ENCODE measurements at places on chromosomes 3 and 15. TPM values are rescaled to one million over a fixed set of nuclear protein-coding genes. Genes with fewer than 3 reads are reported as not detected.

CYP11A1 gene
- 2.1 TPM for total RNA-seq

RYR3 gene
- total RNA-seq, result not detected

CCR3 gene
- not detected for total RNA-seq

HIGD2B gene
- total RNA-seq, result not detected

GABRR3 gene
- total RNA-seq, result not detected

TIMP4 gene
- total RNA-seq, result 2.4 TPM

OR5K2 gene
- not detected for total RNA-seq

GOLGA6L4 gene
- total RNA-seq, result 1.8 TPM

IGSF11 gene
- under 0.01 TPM for total RNA-seq

Measured in osteoblast (primary cell).